Mammary epithelial cell (primary cell): ENCODE measurements at places on chromosomes 11 and 22. TPM values are rescaled to one million over a fixed set of nuclear protein-coding genes. Genes with fewer than 3 reads are reported as not detected.

MPST gene
- total RNA-seq = 34.1 and 40.1 TPM in 2 replicates

PRR33 gene
- not detected for total RNA-seq

RAB39A gene
- total RNA-seq = not detected

KRTAP5-1 gene
- total RNA-seq = not detected in 2 replicates

GTSE1 gene
- total RNA-seq = 4.4 and 22.3 TPM in 2 replicates

YIF1A gene
- 125 and 138 TPM in 2 replicates for total RNA-seq

KRTAP5-8 gene
- total RNA-seq = not detected

ACP2 gene
- total RNA-seq = 34.2 TPM

DDX6 gene
- 162 TPM for total RNA-seq

POU2AF3 gene
- total RNA-seq = 0.33 TPM

OVOL1 gene
- total RNA-seq = 2.7 TPM

GALR3 gene
- total RNA-seq = not detected in 2 replicates

PAMR1 gene
- 7.6 and 10.3 TPM in 2 replicates for total RNA-seq

DLG2 gene
- 0.92 and 1.4 TPM in 2 replicates for total RNA-seq

CHRM1 gene
- total RNA-seq = not detected

CDC45 gene
- total RNA-seq = 14.5 and 31.1 TPM in 2 replicates

APOBEC3C gene
- 30.5 TPM for total RNA-seq

OR52A5 gene
- total RNA-seq = not detected in 2 replicates

GGTLC3 gene
- not detected in 2 replicates for total RNA-seq

CDC42EP2 gene
- total RNA-seq = 20.7 and 24.8 TPM in 2 replicates

CDC42BPG gene
- total RNA-seq = 7.3 and 18.7 TPM in 2 replicates

MOGAT2 gene
- total RNA-seq = not detected in 2 replicates

UBE2L6 gene
- 34.2 TPM for total RNA-seq

OR8G5 gene
- not detected in 2 replicates for total RNA-seq

LMNTD2 gene
- total RNA-seq = 4.8 and 7.6 TPM in 2 replicates

AIFM3 gene
- 0.24 and 0.69 TPM in 2 replicates for total RNA-seq

TRIM66 gene
- total RNA-seq = 17.5 and 21.8 TPM in 2 replicates

NPTXR gene
- total RNA-seq = 1.3 and 1.8 TPM in 2 replicates

FREY1 gene
- total RNA-seq = 1.2 and 2.1 TPM in 2 replicates

GPHA2 gene
- not detected in 2 replicates for total RNA-seq

C22orf31 gene
- total RNA-seq = not detected

SLC5A1 gene
- 0.17 TPM for total RNA-seq

SERHL2 gene
- total RNA-seq = 1.7 and 2.0 TPM in 2 replicates
